ENCODE measurements at places on chromosomes 7 and 10.
A peak's percentile ranks its signal among the peaks of the same experiment; 100 is the strongest.

DNA sequence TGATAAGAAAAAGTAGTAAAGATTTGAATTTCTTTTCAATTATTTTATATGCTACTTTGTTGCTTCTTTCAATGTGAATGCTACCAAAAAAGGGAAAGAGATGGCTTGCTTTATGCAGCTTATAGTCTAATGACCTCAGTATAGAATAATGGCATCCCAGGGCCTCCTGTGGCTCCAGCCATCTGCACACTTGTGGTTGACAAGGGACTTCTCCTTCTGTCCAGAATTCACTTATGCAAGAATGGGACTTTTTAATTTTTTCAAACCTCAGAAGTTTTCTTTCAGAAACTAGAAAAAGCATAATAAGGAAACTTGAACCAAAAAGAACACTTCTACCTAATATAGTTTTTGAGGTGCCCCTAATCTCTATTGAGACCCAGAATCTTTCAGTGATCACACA is 310.9 kb downstream of the CTNNA3 start:
- DNase-seq = no peak

- DNase-seq = peak; percentile 5
Observed at GRCh38 chr10:2111965-2112364, 374.6 kb upstream of the ADARB2 start.

DNA sequence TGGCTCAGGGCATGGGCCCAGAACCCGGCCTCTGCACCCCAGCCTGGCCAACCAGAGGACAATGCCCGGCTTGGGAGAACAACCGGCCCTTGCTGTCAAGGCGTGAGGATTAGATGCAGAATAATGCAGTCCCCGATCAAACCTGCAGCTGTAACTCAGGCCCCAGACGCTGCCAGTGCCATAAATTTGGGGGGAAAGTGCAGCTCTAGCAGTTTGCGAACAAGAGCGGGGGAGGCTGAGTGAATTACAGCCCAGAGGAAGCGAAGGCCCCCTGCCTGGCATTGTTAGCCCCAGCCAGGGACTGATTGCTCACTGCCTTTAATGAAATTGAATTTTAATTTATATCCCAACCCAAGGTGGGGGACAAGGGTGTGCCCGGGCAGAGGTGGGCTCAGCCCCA is 38.0 kb upstream of the GNA12 start:
- no peak for DNase-seq

DNA sequence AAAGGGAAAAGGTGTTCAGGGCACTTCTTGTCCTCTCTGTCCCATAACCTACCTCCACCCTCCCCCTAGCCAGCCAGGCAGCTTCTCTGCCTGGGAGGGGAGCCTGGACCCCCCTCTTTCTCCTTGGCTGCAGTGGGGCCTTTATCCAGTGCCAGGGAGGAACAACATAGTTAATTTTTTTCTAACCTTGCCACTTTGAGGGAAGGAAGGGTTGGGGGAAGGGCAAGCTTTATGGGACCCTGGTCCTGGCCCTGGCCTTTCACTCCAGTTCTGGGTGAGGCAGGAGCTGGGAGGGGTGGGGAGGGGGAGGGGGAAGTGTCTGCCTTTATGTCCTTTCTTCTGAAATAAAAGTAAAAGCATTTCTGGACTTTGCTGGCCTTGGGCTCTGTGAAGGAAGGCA is 4.5 kb downstream of the VGF start:
- DNase-seq = no peak

DNA sequence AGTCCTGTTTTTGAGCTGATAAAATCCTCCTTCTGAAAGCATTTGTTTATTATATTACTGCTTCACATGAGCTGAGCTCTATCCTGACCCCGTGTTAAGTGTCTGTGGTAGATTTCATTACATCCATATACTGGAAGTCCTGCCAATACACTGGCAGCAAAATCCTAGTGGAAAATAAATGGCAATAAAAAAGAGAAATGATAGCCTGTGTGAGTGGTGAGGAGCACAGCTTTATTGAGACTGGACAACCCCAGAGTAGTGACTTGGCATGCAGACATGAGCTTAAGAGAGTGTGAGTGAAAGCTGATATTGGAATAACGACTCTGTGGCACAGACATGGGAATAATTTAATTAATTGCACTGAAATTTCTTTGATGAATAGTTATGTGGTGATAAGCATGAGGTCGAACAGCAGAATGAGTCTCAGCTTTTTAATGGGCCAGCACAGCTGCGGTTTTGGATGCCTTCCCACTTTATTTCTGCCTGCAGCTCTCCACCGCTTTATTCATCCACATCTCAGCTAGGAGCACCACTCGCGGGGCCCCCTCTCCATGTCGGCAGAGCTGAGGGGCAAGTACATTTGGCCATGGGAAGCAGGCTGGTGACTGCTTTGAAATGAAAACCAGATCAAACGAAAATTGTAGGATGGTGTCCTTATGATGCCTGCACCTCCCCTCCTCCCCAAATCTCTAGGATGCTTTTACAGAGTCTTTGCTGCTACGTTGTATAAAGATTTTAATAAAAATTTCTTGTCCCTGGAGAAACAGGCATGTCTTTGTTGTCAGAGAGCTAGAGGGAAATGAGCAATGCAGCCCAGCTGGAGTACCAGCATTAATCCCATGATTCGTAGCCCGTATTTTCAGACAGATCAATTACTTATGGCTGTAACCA is 494.3 kb downstream of the AUTS2 start:
- no peak for DNase-seq

- DNase-seq = peak; percentile 94
Observed at GRCh38 chr10:102835007-102835482, 2.2 kb downstream of the CYP17A1 start.

GRCh38 chr7:39085590-39086049 is 107.9 kb downstream of the POU6F2 start:
- peak; percentile 54 for DNase-seq

DNA sequence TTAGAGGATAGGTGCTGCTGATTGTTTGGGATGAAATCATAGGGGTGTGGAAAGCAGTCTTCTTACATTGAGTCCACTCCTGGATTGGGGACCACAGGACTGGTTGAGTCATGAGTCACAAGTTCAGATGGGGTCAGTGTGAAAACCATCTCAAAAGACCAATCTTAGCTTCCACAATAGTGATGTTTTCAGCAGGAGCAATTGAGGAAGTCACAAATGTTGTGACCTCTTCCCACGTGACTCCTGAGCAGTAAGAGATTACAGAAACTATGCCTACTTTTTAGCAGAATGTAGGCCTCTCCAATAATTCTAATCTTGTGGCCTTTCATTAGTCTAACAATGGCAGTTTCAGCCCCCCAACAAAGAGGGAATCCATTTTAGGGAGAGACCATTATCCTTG is 256.9 kb upstream of the CDC14C start:
- no peak for DNase-seq

GRCh38 chr10:59873896-59874295 is 32.5 kb downstream of the CCDC6 start:
- DNase-seq = no peak

DNA sequence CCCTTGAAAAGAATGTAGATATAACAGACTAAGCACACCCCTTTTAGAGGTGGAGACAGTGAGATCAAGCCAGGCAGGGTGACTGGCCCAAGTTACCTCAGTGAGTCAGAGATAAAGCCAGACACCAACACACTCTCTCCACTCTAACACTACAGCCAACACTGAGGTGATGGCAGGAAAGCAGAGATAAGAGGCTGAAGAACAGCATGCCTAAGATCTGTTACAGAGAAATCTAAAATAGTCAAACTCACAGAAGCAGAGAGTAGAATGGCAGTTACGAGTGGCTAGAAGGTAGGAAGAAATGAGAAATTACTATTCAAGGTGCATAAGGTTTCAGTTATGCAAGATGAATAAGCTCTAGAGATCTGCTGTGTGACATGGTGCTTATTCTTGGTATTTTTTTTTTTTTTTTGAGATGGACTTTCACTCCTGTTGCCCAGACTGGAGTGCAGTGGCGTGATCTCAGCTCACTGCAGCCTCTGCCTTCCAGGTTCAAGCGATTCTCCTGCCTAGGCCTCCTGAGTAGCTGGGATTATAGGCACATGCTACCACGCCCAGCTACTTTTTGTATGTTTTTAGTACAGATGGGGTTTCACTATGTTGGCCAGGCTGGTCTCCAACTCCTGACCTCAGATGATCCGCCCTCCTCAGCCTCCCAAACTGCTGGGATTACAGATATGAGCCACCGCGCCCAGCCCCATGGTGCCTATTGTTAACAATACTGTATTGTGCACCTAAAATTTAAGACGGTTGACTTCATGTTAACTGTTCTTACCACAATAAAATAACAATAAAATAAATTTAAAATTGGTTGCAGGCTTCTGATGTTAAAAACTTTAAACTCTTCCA is 28.7 kb downstream of the ICA1 start:
- peak; percentile 43 for DNase-seq

DNA sequence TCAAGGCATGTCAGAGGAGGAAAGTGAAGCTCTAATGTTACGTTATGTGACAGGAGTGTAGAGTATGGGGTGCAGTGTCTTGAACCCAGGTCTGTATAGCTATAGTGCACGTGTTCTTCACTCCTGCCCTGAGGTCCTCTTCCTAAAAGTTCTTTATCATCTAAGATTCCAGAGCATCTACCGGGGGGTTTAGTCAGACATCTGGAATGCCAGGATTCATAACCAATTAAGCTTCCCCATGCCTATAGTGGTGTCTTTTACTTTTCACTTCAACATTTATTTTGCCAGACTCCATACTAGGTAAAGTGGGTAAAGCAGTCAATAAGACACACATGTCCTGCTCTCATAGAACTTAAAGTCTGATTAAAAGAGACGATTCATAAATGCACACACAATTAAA is 22.4 kb downstream of the PPP1R3C start:
- no peak for DNase-seq

DNA sequence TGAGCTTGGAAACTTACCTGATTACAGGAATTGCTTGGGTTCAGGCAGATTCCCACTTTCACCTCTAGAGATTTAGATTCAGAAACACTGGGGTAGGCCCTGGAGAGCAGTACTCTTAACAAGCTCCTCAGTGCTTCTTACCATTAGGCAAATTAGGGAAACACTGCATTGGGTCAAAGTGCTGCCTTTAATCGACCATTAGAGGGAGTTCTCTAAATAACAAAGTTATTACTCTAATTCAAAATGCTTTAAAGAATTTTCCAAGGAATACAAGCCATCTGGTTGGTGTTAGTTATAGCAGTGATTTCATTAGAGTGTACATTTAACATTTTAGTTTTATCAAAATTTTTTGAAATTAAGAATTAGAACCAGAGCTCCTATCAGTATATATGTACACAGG is 324.5 kb downstream of the GFRA1 start:
- no peak for DNase-seq

DNA sequence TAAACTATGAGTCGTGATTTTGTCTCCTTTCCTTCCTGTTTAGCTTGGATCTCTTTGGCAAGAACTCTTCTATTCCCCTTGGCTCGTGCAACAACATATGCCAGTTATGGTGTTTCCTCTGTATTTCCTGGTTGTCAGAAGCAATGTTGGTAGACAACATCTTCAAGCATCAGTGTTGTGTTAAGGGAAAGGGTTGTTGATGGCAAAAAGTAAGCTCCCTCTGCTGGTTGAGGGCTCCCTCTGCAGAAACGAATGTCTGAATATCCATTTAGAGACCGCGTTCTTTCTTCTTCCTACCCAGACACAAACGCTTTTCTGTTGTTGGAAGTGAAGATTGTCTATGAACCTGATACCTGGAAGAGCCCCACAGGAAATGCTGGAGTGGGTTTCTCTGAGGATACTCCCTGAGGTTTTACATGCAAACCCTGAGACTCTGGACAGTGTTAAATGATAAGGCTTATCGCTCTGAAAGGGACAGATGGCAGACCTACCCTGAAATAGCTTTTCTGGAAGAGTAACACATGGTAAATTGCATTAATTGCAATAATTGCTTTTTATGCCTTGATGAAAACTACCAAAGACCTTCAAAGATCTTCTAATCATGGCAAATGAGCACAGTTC is 23.5 kb upstream of the C1QL3 start:
- peak; percentile 68 for DNase-seq

DNA sequence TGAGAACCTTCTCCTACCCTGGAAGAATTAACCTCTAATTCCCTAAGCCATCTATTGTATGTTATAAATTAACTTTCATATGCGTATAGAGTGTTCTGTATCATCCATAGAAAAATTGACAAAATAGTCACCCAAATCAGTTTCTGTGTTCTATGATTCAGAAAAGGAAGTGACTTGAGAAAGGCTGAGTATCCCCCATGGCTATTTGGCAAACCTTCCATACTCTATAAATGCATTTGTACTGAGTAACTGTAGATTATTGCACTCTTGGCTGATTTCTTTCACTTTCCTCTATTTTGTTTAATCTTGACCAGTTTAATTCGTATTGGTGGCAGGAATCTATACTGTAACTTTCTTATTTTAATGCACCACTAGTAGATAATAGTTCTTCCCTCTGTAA is 182.2 kb downstream of the HTR7 start:
- DNase-seq = no peak

GRCh38 chr7:4602905-4603842 is 78.9 kb upstream of the FOXK1 start:
- no peak for DNase-seq

DNA sequence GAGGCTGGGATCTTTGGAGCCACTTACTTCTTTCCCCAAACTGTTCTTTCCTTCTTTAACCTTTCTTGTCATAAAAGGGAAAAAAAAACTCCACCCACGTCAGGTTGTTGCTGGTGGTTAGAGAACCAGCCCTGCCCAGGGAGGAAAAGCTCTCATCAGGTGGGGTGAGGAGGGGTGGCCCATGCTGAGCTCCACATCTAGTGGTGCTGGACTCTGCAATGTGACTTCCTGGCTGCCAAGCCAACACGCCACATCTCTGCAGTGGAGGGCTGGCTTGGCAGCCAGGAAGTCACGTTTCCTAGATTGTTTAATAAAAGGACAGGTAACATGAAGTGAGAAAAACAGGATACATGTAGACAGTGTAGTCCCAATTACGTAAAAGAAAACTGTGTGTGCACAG is 37.4 kb downstream of the WIPF3 start:
- no peak for DNase-seq

GRCh38 chr10:62688971-62689700 is 115.4 kb upstream of the ADO start:
- peak; percentile 82 for DNase-seq

GRCh38 chr7:117916309-117916708 is 43.1 kb upstream of the CTTNBP2 start:
- no peak for DNase-seq

DNA sequence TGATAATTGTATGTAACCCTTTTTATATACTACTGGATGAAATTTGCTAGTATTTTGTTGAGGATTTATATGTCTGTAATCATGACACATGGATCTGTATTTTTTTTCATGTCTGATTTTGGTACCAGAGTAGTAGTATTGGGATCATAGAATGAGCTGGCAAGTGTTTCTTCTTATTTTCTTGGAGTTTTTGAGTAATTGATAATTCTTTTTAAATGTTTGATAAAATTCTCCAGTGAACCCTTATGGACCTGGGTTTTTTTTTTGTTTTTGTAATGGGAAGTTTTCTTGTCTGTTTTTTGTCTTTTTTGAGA is 28.4 kb downstream of the ZNF33A start:
- no peak for DNase-seq

Measured in ELF-1 (cell line).